ENCODE measurements at places on chromosomes 5 and 9. TPM values are rescaled to one million over a fixed set of nuclear protein-coding genes. Genes with fewer than 3 reads are reported as not detected.

GRCh38 chr9:36928670-36929349, 105.3 kb downstream of the PAX5 start:
- no peak for DNase-seq

- DNase-seq: no peak
Observed at GRCh38 chr5:157574456-157575380, 857 bp downstream of the ADAM19 start.

DNA sequence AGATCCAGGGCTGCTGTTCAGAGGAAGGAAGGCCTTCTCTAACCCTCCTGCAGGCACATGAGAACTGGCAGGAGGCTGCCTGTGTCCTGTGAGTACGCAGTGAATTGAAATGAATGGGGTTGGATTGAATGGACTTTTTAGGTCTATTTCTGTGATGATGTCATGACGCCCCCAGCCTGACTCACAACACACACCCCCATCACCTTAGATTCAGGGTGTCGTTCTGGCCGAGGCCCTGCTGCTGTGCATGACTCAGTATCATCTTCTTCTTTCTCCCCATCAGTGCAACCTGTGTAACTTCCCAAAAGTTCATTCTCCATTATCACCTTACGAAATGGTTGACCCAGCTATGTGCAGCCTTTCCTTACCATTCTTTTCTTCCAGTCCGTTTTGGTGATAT, 5.4 kb downstream of the PCAT7 start:
- no peak for DNase-seq

GRCh38 chr5:178420354-178420781, 169.8 kb downstream of the COL23A1 start:
- no peak for DNase-seq

Gene MRPS27
- total RNA-seq: 69.0 TPM

Gene WASHC1
- total RNA-seq: 34.6 TPM

- peak; percentile 85 for DNase-seq
Observed at GRCh38 chr9:127586537-127586936, 25.5 kb upstream of the STXBP1 start.

Gene ORM2
- not detected for total RNA-seq

Gene TMC1
- 3.5 TPM for total RNA-seq

GRCh38 chr5:142922223-142922952, 152.2 kb downstream of the ARHGAP26 start:
- DNase-seq: no peak

GRCh38 chr5:99102073-99102697, 173.4 kb upstream of the CHD1 start:
- DNase-seq: no peak

- DNase-seq: no peak
Observed at GRCh38 chr5:9514968-9515367, 30.9 kb downstream of the SEMA5A start.

DNA sequence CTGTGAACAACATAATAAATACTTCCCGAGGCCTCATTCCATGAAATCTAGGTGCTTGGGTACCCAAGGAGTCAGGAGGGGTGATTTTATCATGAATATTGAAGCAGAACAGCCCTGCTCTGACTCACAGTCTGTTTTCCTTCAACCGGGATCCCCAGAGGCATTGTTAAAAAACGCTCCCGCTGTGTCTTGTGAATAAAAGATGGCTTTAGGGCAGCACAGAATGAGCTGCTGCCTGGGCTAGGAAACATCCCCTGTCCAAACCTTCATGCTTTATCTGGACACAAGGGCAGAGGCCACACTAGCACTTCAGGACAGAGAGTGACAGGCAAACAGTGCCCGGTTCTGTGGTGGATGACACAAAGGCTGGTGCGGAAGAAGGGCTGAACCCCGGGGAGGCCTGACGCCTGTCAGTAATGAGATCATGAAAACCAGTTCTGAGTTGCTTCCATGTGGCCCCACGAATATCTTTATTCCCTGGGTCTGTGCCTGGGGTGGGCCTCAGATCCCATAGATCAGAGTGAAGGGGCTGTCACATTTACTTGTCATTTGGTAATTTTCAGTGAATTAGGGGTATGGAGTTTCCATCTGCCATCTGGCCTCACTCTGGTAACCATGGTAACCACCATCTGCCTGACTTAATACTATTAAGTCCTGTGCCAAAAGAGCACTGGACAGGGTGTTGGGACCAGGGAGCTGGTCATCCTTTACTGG, 2.6 kb downstream of the IGFBPL1 start:
- DNase-seq: no peak

- no peak for DNase-seq
Observed at GRCh38 chr5:178259623-178260536, 27.3 kb upstream of the PHYKPL start.

Gene CDHR2
- not detected for total RNA-seq

DNA sequence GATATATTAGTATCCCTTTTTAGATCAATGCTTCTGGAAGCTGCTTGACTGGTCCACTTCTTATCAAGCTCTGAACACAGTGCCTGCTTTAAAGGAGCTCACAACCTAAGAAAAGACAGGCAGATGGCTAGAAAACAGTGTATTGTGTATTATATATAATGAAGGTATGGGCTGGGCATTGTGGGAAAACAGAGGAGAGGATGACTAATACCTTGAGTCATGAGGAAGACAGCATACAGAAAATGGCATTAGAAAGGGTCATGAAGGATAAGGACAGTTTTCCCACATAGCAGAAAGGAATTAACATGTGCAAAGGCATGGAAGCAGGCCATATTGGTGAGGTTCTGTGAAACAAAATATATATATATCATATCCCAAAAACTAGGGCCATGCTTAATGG, 309.6 kb downstream of the MLLT3 start:
- no peak for DNase-seq

DNA sequence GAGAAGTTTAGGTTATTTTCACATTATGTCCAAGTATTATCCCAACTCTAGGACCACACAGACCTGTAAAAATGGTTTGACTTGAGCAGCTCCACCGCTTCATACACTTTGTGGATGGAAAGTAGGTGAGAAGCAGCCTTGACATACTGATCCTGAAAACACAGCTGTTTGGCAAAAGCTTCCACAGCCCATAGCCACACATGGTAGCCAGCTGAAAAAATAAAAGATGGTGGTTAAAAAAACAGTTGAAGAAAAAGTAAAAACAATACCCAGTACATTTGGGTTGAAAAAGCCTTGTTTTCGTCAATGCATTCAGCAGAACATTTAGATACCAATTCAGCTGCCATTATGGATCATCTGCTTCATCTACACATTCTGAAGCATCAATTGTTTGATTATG, 36.7 kb downstream of the GEMIN5 start:
- no peak for DNase-seq

- no peak for DNase-seq
Observed at GRCh38 chr5:68215898-68216244, 315 bp downstream of the PIK3R1 start.

GRCh38 chr5:38426490-38426889, 130.0 kb downstream of the LIFR start:
- no peak for DNase-seq
